ENCODE measurements at places on chromosomes 11 and 22.

DNA sequence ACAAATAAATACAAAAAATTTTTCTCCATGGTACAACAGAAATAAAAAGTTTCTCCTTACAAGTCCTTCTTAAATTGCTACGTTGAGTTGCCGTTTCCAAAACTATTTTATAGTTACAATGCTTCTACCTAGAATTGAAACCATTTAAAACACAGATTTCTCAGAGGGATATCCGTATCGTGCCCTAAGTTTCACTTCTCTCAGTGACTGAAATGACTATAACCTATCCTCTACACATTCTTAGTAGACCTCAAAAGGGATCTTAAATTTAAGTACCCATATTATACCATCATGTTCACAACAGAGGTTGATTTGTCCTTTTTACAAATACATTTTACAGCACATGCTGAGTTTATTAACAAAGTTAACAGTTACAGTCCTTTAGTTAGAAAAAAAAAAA lies 44.1 kb downstream of the USP28 start:
- no peak for DNase-seq

DNA sequence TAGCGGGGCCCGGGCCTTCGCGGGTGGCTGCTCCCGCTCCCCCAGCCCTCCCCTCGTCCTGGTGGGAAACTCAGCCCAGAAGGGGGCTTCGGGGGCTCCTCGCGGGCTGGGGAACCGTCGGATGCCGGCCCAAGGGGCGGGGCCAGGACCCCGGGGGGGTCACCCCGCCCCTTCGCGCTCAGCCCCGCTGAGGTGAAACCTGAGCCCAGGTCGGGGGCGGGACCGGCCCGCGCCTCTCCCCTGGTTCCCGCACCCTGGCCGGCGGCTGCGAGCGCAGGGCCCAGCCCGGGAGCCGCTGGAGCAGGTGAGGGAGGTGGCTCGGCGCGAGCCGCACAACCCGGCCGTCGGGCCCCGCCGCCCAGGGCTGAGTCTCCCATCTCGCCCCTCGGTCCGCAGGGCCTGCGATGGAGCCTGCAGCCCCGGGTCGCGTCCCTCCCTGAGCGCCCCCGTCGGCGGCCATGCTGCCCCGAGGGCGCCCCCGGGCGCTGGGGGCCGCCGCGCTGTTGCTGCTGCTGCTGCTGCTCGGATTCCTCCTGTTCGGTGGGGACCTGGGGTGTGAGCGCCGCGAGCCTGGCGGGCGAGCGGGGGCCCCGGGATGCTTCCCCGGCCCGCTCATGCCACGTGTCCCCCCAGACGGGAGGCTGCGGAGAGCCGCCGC lies at the start of gene LARGE2:
LARGE2 (plus strand) TSS at position 232 of the 658 bp plus-strand sequence; CDS start at position 459, 227 bp downstream.
- DNase-seq = no peak

- no peak for DNase-seq
These were observed 28.9 kb downstream of the AP1B1 start for GRCh38 chr22:29359469-29359868.

GRCh38 chr22:43293259-43293654 lies 49.9 kb downstream of the SCUBE1 start:
- DNase-seq = no peak

GRCh38 chr22:38674888-38675287 lies 6.9 kb upstream of the TOMM22 start:
- no peak for DNase-seq

- DNase-seq = no peak
These were observed 21.6 kb upstream of the SPON1 start for GRCh38 chr11:13940907-13941256.

GRCh38 chr11:78932757-78933156 lies 358.1 kb upstream of the NARS2 start:
- no peak for DNase-seq

GRCh38 chr11:3735827-3736226 lies 61.5 kb downstream of the NUP98 start:
- DNase-seq = no peak

- no peak for DNase-seq
These were observed 92.9 kb downstream of the CHST1 start for GRCh38 chr11:45572354-45573123.

DNA sequence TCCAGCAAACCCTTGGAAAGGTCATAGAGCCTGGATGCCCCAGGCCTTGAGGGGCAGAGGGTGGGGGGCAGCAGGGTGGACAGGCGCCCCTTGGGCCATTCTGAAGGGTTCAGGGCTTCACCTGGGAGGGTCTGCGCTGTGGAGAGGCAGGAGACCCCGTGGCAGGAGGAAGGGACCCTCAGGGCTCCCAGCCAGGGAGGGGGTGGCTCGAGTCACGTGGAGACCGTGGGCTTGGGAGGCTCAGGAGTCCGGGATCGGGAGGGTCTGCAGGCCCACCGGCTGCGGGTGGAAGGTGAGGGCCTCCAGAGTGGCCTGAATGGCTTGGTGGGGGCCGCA lies 48.5 kb upstream of the A4GALT start:
- DNase-seq = no peak

- DNase-seq = no peak
These were observed 110.2 kb downstream of the UVRAG start for GRCh38 chr11:75924966-75925784.

DNA sequence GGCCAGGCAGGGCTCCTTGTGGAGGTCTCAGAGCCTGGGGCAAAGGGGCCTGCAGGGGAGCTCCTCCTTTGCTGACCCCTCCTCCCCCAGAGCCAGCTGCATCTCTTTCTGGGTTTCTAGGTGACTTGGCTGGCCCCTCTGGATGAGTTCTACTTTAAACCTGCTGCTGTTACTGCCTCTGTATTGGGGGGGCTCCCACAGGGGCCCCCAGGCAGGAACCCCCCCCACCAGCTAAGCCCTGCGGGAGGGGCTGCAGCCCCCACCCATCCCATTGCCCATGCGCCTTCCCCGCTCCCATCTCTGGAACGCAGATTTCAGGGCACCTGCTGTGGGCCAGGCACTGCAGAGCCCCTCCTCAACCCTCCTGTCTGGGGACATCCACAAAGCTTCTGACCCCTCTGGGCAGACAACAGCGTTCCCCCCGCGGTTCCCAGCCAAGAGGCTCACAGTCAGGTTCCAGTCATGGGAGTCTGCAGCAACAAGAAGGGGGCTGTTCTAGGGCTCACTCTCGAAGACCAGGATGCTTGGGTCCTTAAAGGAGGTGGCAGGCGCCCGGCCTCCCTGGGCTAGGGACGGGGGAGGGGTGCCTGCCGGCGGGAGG lies 815 bp upstream of the PLCB3 start:
- no peak for DNase-seq

- DNase-seq = no peak
These were observed at the start of gene AMOTL1 for GRCh38 chr11:94767701-94768601. Gene AMOTL1 (plus strand): TSS chr11:94768356. CDS start chr11:94768512, 156 bp downstream.

DNA sequence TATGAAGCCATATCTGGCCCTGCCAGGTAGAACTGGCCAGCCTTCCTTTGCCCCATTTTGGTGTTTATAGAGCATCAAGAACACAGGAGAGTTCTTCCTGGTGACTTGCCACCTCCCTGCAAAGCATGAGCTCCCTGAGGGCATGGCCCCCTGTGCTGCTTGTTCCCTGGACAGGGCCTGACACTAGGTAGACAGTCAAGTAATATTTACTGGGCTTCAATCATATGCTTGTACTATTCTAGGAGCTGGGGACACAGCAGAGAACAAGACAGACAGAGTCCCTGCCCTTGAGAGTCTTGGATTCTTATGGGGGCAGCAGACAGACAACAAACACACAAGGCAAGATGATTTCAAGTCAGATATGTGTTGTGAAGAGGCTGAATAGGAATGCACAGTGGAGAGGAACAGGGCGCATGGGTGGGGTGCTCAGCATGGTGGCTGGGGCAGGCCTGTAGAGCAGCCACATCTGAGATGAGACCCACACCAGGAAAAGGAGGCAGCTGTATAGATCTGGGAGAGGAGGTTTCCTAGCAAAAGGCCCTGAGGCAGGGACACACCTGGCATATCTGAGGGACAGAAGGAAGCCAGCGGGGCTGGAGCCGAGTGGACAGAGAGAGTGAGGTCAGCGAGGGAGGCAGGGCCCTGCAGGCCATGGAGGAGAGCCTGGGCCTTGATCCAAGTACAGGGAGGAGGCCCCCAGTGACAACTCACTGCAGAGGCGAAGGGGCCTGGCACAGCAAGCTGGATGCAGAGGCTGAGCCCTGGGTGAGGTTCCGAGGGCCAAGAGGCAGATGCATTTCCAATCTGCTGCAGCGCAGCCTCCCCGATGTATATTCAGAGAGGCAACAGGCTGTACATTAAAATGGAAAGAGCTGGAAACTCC lies 10.2 kb upstream of the CBX6 start:
- DNase-seq = no peak

DNA sequence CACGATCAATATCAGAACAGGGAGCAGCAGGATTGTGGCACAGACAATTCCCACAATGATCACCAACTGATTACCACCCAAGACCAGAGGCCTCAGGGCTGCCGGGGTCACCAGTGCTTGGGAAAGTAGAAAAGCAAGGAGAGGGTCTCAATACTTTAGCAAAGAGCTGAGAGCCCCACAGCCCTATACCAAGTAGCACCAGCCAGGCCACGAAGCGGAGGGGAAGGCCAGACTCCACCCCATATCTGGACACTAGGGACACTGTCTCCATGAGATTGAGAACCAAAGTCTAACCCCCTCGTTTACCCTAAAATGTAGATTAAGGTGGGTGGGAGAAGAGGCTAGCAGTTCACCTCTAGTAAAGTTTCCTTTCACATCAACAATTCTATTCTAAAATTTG lies 24.1 kb upstream of the SCN2B start:
- DNase-seq = no peak

- DNase-seq = no peak
These were observed 1.8 kb downstream of the SYT7 start for GRCh38 chr11:61578819-61579675.

- no peak for DNase-seq
These were observed 2.1 kb upstream of the BATF2 start for GRCh38 chr11:64998690-64999431.

DNA sequence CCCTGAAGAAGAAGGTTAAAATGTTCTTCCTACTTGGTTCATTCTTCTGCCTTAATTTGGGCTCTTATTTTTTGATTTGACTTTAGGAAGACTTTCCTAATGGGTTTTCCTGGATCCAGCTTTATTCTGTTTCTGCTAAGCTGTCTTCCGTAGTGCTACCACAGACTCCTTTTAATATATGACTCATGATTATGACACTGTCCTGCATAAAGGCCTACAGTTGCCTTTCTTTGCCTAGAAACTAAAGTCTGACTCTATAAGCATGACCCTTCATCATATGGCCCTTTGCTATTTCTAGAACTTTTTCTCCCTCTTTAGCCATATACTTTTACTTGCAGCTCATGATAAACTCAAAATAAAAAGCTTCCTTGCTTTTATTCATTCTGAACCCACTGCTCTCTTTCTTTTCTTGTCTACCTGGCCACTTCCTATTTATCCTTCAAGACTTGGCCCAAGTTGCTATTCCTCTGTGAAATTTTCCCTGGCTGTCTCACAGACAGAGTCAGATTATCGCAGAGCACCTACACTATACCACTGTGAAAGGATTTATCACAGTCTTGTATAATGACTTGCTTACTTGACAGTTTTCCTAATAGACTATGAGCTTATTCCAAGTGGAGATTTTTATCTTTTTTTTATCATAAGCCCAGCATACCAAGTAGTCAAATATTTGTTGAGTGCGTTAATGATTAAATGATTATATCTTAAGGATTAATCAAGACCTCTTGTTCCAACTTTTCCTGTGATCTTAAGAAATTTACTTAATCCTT lies 24.7 kb downstream of the TBCEL start:
- DNase-seq = no peak

- DNase-seq = no peak
These were observed 24.4 kb upstream of the FBLN1 start for GRCh38 chr22:45478108-45478771.

- DNase-seq = no peak
These were observed 3.6 kb upstream of the MRGPRG start for GRCh38 chr11:3222003-3222855.

GRCh38 chr11:35167426-35167954 lies 28.5 kb downstream of the CD44 start:
- DNase-seq = no peak

- no peak for DNase-seq
These were observed 33.5 kb upstream of the CSNK1E start for GRCh38 chr22:38350444-38351359.

- DNase-seq = no peak
These were observed 103.0 kb downstream of the PKNOX2 start for GRCh38 chr11:125267548-125267947.

GRCh38 chr22:29479417-29480261 lies at the start of gene NEFH:
Gene NEFH (plus strand): TSS chr22:29480218. CDS start chr22:29480263, 45 bp downstream.
- DNase-seq = no peak

DNA sequence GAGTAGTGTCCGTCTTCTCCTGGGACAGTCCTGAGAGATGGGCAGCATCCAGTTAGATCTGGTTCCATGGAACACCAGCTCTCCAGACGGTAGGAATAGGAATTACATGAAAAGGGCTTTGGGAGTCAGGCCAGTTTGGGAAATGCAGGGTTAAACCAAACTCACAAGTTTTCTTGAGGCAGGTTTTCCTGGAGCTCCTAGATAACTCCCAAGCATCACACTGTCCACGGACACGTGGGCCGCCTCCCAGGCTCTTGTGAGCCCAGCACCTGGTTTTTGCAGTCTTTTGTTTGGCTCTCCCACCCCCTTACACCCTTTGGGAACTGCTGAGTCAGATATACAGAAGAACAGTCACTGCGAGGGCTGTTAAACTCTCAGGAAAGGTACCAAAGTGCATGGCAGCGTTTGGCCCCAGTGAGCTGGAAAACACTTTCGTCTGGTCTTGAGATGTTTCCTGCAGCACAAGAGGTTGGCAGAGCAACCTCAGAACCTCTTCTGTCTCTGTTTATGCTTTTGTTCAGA lies 90.0 kb downstream of the BCR start:
- no peak for DNase-seq

DNA sequence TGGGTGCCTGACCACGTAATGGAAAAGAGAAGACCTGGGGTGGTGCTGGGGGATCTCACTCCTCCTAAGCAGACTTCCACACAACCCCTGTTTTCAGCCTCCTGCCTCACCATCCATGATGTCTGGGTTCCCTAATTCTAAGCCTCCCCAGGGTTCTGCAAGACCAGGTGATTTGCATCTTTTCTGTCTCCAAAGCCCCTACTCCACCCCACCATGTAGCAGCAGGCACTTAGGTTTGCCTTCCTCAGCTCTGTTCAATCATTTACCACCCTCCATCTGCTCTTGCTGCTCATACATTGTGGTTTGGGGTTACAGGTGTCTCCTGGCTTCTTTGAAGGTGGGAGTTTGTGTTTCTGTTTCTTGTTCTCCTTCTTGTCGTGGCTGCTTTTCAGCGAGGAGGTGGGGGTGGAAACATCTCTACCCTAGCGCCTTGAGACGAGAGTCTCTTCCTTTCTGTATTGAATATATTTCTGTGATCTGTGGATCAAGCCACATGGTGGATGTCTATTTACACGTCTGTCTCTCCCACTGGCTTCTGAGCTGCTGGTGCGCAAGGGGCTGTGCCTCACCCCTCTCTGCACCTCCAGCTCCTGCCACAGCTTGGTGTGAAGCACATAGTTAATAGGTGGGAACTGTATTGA lies 6.6 kb upstream of the SSTR3 start:
- DNase-seq = peak; percentile 42

Data from activated CD8-positive, alpha-beta memory T cell treated with anti-CD3 and anti-CD28 coated beads for 48 hours (primary cell).